GM12864 (cell line): ENCODE measurements at places on chromosomes 11 and 22.

GRCh38 chr11:57479911-57480310 is 19.6 kb downstream of the RTN4RL2 start:
- no peak for DNase-seq

- no peak for DNase-seq
Observed at GRCh38 chr11:130064596-130064995, 5.1 kb upstream of the APLP2 start.

DNA sequence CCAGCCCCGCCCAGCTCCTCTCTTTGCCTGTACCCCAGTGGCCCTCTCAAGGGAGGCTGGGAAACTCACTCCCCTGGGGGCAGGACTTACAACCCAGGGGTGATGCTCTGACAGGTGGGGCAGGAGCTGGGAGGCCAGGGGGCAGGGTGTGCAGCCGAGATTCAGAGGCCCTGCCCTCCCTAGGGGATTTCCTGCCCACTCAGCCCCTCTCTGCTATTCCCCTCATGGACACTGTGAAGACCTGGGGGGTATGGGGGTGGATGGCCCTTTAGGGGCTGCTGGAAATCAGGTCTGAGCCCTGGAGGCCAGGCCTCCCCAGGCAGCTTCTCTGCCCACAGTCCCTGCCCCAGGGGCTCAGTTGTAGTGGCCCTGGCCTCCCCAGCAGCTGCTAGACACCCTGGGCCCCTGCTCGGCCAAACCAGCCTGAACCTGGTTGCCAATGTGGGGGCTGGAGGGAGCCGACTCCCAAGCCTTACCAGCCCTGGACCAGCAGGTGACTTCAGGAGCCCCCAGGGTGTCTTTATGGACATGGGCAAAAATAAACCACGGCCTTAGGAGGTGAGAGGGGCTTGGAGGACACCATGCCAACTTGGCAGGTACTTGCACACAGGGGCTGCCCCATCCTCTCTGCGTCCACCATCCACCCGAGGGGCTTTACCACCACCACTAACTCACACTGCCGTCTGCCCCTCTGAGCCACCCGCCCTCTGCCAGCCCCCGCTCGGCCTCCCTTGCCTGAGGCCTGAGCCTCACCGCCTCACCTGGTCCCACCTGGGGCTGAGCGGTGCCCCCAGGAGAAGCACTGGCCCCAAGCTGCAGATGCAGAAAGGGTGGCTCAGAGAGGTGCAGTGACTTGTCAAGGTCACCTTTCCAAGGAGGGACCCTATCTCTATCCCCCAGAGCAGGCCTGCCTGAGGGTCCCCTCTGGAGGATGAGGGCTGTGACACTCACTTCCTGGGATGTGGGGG is 2.8 kb upstream of the PHLDA2 start:
- no peak for DNase-seq

DNA sequence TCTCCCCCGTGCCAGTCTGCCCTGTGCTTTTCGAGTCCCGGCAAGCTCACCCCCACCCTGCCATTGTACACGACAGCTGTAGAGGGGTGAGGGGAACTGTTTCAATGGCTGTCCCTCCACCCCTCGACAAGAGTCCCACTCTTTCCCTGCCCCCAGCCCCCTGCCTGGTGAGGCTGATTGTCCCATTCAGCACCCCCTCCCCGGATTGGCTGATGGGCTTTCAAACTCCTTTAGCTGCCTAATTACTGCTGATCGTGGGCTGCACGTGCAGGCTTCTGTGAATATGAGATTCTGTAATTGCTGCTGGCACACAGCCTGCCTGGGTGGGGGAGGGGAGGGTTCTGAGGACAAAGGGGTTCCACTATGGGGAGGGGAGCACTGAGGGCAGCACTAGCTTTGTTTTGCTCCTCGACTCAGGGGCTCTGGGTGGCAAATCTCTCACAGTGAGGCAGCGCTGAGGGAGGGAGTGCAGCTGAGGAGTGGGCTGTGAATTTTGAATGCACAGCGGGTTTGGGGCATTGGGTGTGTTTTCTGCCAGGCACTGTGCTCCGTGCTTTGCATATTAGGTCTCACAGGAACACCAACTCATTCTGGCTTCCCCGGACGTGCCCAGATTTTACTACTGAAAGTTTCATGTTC is 42.6 kb upstream of the ACCSL start:
- no peak for DNase-seq

GRCh38 chr11:29679996-29680395 is 336.8 kb downstream of the KCNA4 start:
- peak; percentile 2 for DNase-seq

GRCh38 chr11:37612146-37612545 is 1014.1 kb upstream of the RAG2 start:
- no peak for DNase-seq

GRCh38 chr11:96234866-96235441 is 108.0 kb downstream of the MAML2 start:
- no peak for DNase-seq

DNA sequence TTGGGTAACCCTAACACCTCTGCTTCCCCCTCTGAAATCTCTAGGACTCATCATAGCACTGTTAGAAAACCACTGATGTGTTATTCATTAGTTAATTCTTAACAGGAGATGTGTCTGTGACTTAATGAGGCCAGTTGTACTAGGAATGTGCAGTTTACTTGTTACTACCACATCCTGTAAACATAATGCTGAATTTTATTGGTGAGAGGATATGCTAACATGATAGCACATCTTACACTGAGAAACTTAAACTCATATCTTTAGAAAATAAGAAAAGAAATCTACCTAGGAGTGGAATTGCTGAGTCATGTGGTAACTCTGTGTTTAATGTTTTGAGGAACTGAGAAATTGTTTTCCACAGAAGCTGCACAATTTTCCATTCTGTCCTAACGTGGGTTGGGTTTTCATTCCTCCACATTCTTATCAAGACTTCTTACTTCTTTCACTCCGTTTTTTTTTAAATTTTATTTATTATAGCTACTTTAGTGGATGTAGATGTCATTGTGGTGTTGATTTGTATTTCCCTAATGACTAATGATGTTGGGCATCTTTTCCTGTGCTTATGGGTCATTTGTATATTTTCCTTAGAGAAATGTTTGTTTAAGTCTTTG is 33.7 kb downstream of the RNF121 start:
- DNase-seq, result peak; percentile 36

DNA sequence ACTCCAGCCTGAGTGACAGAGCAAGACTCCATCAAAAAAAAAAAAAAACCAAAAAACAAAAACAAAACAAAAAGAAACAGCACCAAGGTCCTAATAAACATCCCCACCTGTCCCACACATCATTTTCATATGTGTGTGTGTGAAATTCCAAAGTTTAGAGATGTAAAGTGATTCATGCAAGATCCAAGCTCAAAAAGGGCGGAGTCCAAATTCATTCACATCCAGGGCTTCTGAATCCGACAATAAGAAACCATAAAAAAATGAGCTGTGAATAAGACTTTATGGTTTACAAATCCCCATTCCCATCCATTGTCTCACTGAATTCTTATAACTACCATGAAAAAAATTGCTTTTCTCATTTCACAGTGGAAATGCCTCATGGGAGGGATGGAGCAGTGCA is 30.9 kb upstream of the IGSF22 start:
- DNase-seq, result no peak

- no peak for DNase-seq
Observed at GRCh38 chr22:24486501-24486921, 8.6 kb upstream of the UPB1 start.

GRCh38 chr22:47270463-47271135 is 508.1 kb downstream of the TBC1D22A start:
- DNase-seq, result no peak

DNA sequence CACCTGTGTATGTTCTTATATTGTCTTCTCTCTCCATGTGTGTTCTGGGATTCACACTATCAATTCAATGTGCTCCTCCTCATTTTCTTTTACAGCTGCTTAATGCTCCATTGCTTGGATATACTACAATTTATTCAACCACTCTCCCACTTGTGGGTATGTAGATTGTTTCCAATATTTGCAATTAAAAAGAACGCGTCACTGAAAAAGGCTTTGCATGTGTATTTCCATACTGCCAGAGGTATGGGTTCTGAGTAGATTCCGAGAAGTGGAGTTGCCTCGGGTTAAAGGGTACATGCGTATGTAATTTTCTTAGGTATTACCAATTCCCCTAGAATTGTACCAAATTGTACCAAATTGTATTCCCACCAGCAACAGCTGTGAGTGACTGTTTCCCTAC is 7.0 kb upstream of the CAPN5 start:
- no peak for DNase-seq

DNA sequence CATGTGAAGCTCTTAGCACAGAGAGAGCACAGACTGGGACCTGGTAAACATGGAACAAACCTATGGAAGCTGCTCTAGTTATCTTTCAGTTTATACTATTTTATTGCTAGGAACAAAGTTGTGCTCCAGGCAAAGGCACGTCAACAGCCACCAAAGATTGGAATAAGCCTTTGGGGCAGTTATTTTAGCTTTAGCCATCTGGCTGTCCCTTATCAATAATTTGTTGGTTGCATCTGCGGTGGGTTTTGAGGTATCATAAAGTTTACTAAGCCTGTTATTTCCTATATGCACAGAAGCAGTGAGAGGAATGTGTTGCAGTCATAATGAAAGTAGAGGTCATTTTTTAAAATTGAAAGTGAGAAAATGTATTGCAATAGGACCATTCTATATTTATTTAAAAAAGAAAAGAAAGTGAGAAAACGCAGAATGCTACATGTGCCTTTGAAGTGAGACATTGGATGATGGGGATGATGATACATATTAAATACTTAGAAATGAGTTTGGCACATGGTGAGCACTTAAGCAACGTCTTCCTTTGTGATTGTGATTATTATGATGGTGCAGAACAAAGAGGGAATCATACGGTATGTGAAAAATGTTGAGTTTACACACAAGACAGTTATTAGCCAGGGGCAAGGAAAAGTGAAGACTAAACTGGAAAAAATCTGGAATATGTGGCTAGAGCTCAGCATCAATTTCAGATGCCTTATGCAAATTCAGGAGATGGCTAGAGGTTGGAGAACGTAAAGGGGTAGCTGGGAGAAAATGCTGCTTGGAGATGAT is 58.3 kb downstream of the PRR5L start:
- DNase-seq, result peak; percentile 26

GRCh38 chr11:10807493-10808234 is 1.1 kb downstream of the EIF4G2 start:
- no peak for DNase-seq

GRCh38 chr22:27242917-27243589 is 558.5 kb downstream of the MN1 start:
- no peak for DNase-seq

DNA sequence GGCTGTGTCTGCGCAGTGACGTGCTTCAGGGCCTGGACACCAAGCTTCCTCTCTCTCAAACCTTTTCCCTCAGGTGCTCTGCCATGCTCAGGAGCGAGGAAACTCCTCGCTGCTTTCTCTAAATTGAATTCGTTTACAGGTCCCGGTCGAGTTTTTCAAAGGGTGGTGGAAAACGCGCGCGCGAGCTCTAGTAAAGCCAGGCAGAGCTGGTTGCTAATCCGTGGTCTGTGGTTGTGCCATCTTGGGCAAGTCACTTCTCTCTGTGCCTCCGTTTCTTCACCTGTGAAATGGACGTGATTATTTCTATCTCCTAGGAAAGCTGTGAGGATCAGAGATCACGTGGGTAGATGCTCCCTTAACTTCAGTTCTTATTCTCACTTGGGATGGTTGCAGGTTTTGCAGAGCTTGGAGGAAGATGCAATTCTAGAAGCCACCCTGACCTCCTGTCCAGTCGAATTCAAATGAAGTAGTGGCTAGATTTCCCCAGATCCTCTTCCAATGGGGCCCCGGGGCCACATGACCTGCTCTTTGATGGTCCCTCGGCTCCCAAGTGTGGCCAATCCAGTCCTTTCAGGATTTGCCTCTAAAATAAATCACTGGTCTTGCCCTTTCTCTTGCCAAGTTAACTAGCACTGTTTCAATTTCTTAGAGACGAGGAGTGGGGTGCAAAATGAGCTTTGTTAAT is 10.5 kb upstream of the ALX4 start:
- DNase-seq, result no peak

- no peak for DNase-seq
Observed at GRCh38 chr22:34476762-34477161, 556.5 kb upstream of the LARGE1 start.

- no peak for DNase-seq
Observed at GRCh38 chr22:45205276-45205925, 35.3 kb downstream of the KIAA0930 start.

GRCh38 chr11:69819541-69820070 is 390 bp upstream of the FGF3 start:
- no peak for DNase-seq

DNA sequence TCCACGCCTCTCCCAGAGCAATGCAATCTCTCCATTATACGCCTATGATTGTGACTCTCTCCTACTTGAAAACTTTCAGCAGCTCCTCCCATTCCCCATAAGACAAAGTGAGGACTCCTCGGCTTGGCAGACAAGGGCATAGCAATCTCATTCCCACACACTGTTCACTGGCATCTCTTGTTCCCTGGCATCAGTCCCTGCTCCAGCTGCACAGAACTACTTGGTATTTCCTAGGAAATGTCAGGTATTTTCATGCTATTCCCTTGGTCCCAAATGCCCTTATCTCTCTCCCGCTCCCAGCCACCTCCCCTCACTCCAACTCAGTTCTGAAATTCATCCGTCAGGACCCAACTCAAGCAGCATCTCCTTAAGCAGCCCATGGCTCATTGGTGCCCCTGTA is 28.4 kb downstream of the TMPRSS5 start:
- no peak for DNase-seq

DNA sequence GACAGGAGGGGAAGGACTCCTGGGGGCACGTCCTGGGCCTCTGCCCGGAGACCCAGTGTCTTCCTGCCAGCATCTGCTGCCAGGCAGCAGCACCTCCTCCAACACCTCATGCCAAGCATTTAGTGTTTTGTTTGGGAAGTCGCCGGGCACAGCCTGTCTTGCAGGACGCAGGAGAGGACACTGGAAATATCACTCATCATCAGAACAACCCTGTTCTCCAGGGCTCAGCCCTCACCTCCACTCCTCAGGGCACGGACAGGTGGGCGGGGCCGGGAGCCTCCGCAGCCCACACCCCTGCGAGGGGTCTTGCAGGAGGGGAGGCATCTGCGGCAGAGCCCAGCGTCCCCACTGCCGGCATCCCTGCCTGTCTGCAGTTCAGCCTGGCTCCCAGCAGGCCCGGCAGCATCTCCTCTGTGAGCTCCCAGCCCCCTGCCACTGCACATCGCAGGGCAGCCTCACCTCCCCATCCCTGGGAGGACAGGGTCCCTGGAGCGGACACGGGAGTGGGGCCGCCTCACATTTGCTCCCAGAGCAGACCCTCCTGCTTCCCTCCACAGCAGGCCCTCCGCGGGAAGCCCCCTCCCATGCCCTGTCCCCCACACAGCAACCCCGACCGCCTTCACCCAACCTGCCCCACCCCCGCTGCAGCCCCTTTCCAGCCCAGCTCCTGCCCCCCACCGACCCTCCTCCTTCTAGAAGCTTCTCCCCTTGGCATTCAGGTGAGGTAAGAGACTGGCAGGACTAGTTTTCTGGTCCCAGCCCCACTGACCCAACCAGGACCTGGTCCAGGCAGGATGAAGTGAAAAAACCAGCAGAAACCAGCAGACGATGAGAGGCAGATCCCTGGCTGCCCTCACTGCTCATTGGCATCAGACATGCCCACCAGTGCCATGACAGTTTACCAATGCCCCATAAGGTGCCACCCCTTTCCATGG is 72.7 kb downstream of the BRD1 start:
- no peak for DNase-seq

- DNase-seq, result no peak
Observed at GRCh38 chr11:61146416-61146815, 14.8 kb downstream of the VPS37C start.
